Gastroesophageal sphincter (tissue), 4 donors: ENCODE measurements at places on chromosomes 16 and 17. TPM values are rescaled to one million over a fixed set of nuclear protein-coding genes. Genes with fewer than 3 reads are reported as not detected.

SYNGR3 gene
- total RNA-seq = 5.1 TPM

RHBDF1 gene
- 52.3 TPM for total RNA-seq

KRT23 gene
- not detected for total RNA-seq

DPEP2 gene
- total RNA-seq = 2.3 TPM

SLC35G6 gene
- not detected for total RNA-seq

GPR142 gene
- total RNA-seq = 1.1 TPM

HYDIN gene
- 7.1 TPM for total RNA-seq

ABCC11 gene
- not detected for total RNA-seq

ACD gene
- 25.2 TPM for total RNA-seq
